ENCODE measurements at places on chromosomes 7 and 10.

DNA sequence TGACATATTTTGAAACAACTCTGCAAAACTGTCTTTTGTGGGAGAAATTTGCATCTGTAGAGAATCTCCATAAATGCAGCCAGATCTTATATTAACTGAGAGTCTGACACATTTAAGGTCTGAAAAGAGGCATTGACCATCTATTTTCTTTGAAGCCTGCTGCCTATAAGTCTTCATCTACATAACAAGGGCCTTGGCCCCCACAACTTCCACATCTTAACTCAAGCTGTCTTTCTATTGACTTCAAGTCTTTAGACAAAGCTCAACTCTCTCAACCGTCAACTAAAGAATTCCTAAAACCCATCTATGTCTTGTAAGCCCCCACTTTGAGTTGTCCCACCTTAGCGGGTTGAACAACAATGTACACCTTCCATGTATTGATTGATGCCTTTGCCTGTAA, 72.4 kb upstream of the ADCY1 start:
- no peaks in the 10 kb centered on the region for H3K36me3 ChIP-seq
- no peaks in the 10 kb centered on the region for H3K27me3 ChIP-seq
- DNase-seq = no peak
- H3K27ac ChIP-seq = no peak overlapping the region
- no peaks in the 10 kb centered on the region for H3K4me1 ChIP-seq
- no peak overlapping the region for H3K4me3 ChIP-seq

DNA sequence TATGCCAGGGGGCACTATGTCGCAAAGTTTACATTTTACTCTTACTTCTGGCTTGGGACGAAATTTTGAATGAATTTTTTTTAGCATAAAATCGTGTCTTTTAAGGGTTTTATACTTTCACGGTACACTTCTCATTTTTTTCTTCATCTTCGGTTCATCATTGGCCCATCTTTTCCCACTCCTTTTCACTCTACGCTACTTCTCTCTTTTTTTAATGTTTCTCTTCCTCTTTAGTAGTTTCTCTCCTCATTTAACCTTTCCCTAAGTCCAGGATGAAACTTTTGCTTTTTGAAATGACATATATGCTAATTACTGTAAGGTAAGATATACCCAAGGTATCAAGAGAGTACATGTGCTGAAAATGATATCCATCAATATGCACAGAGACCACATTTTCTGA, 39.5 kb downstream of the C7orf33 start:
- peaks cover 2% of the 10 kb centered on the region for H3K4me1 ChIP-seq
- no peaks in the 10 kb centered on the region for H3K36me3 ChIP-seq
- H3K27me3 ChIP-seq = no peaks in the 10 kb centered on the region
- no peak overlapping the region for H3K4me3 ChIP-seq

GRCh38 chr10:968546-969199, 19.6 kb upstream of the GTPBP4 start:
- no peak for DNase-seq
- H3K27ac ChIP-seq = no peak overlapping the region
- no peaks in the 10 kb centered on the region for H3K36me3 ChIP-seq
- no peaks in the 10 kb centered on the region for H3K27me3 ChIP-seq
- peaks cover 3% of the 10 kb centered on the region for H3K4me1 ChIP-seq
- no peak overlapping the region for H3K4me3 ChIP-seq

GRCh38 chr10:133375357-133376115, 2.4 kb upstream of the ECHS1 start:
- H3K4me3 ChIP-seq = no peak overlapping the region
- H3K36me3 ChIP-seq = no peaks in the 10 kb centered on the region
- no peaks in the 10 kb centered on the region for H3K27me3 ChIP-seq
- H3K4me1 ChIP-seq = no peaks in the 10 kb centered on the region

DNA sequence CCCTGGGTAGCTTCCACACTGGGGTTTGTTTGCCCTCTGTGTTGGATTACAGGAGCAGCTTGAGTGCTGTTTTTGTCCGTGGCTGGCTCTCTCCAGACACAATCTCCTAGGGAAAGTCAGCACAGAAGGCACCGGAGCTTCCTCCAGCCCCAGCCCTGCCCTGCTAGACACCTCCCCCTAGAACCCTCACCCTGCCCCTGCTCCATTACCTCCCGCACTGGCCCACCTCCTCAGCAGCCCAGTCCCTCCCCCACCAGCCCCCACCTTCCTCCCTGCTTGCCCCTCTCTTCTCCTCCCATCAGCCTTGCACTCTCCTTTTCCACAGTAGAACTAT, 130.5 kb downstream of the ADCY1 start:
- DNase-seq = peak; percentile 0
- H3K36me3 ChIP-seq = no peaks in the 10 kb centered on the region
- H3K4me1 ChIP-seq = peaks cover 10% of the 10 kb centered on the region

- H3K36me3 ChIP-seq = peaks cover 3% of the 10 kb centered on the region
- H3K27me3 ChIP-seq = no peaks in the 10 kb centered on the region
- no peak overlapping the region for H3K4me3 ChIP-seq
- peak; percentile 13 for DNase-seq
These were observed 88.2 kb upstream of the AFAP1L2 start for GRCh38 chr10:114492351-114493037.

GRCh38 chr7:148155000-148155399, 435.6 kb upstream of the C7orf33 start:
- no peak overlapping the region for H3K27ac ChIP-seq
- H3K27me3 ChIP-seq = no peaks in the 10 kb centered on the region
- DNase-seq = no peak
- no peak overlapping the region for H3K4me3 ChIP-seq

DNA sequence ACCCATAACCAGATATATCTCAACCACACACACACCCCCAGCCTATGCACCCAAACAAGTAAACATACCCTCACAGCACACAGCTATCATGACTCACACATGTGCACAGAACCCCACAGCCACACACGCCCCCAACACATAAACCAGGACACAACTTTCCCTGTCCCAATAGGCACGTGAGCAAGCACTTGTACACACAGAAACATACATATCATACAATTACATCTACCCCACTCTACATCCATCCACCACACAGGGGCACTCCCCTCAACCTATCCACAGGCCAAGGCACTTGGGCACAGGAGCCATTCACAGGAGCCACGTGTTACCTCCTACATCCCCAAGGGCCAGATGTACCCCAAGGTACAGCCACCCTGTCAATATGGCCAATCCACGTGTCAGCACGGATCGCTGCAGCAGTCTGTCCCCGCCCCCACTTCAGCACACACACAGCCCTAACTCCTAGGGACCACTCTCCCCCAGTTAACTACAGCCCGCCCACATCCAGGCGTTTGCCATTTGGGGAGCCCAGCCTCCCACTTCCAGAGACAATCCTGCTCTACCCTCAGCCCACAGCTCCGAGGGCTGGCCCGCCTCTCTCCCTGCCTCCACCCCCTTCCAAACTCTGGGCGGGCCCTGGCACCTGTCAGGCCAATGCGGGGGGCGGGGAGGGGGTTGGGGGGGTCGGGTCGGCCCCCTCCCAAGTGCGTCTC, 163.5 kb downstream of the SH3PXD2A start:
- H3K27ac ChIP-seq = no peak overlapping the region
- H3K4me1 ChIP-seq = peaks cover 22% of the 10 kb centered on the region
- H3K27me3 ChIP-seq = no peaks in the 10 kb centered on the region
- DNase-seq = peak; percentile 54
- H3K4me3 ChIP-seq = peak overlapping the region; percentile 60
- no peaks in the 10 kb centered on the region for H3K36me3 ChIP-seq

GRCh38 chr10:124392626-124393342, 25.9 kb downstream of the OAT start:
- no peak overlapping the region for H3K27ac ChIP-seq
- no peak overlapping the region for H3K4me3 ChIP-seq
- no peak for DNase-seq
- no peaks in the 10 kb centered on the region for H3K27me3 ChIP-seq
- H3K4me1 ChIP-seq = no peaks in the 10 kb centered on the region

DNA sequence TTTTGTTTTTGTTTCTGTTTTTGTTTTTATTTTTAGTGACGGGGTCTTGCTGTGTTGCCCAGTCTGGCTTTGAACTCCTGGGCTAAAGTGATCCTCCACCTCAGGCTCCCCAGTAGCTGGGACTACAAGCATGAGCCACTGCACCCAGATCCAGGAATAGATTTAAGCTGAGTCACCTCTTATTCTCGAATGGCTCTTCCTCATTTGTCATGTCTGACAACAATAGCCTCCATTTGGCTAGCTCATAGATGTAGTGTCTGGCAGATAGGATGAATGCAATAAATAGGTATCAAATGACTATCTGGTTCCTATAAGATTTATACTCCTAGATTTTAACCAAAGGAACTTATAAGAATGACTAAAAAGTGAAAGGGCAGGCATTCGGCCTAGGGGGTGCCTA, 172.9 kb downstream of the TMEM26 start:
- H3K27me3 ChIP-seq = no peaks in the 10 kb centered on the region
- no peak for DNase-seq
- H3K36me3 ChIP-seq = no peaks in the 10 kb centered on the region
- H3K4me1 ChIP-seq = 0 out of 2 replicates have a peak, but pooled peaks cover 3% of the 10 kb centered on the region
- no peak overlapping the region for H3K27ac ChIP-seq
- no peak overlapping the region for H3K4me3 ChIP-seq

DNA sequence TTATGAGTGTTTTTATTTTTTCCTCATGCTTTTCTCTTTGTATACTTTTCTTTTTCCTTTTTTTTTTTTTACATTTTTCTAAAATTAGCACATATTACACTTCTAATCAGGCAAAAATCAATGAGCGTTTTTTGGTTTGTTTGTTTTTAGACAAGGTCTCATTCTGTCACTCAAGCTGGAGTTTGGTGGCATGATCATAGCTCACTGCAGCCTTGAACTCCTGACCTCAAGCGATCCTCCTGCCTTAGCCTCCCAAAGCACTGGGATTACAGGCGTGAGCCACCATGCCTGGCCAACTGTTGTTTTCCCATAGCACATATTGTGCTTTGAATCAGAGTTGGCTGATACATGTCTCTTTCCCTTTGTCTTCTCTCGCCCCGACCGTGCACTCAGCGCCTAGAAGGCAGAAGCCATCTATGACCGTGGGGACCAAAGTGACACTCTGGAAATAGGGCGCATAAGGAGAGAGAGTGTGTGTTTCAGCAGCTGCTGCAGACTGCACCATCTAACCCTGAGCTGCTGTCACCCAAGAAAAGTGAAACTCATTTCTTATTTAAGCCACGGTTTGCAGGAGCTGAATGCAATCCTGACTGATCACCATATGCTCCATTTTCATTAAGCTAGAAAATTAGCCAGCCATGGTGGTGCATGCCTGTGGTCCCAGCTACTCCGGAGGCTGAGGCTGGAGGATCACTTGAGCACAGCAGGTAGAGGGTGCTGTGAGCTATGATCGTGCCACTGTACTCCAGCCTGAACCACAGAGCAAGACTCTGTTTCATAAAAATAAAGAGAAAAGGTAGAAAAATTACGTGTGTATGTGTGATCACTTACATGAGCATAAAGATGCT, 41.4 kb upstream of the GTF2I start:
- peaks cover 20% of the 10 kb centered on the region for H3K4me1 ChIP-seq
- H3K36me3 ChIP-seq = no peaks in the 10 kb centered on the region
- no peak overlapping the region for H3K4me3 ChIP-seq
- no peak for DNase-seq
- H3K27ac ChIP-seq = no peak overlapping the region

GRCh38 chr10:116026315-116026714, 246.7 kb downstream of the GFRA1 start:
- no peak overlapping the region for H3K4me3 ChIP-seq
- H3K4me1 ChIP-seq = no peaks in the 10 kb centered on the region
- H3K27ac ChIP-seq = no peak overlapping the region
- no peak for DNase-seq

GRCh38 chr7:19144661-19145433, at the start of gene FERD3L:
Gene FERD3L (minus strand): TSS chr7:19145421. CDS start chr7:19145362, 59 bp downstream.
- H3K4me3 ChIP-seq = no peak within 1 kb of the TSS
- H3K4me1 ChIP-seq = no peaks in the 10 kb centered on the region
- H3K27me3 ChIP-seq = no peaks in the 10 kb centered on the region
- H3K27ac ChIP-seq = no peak within 1 kb of the TSS

DNA sequence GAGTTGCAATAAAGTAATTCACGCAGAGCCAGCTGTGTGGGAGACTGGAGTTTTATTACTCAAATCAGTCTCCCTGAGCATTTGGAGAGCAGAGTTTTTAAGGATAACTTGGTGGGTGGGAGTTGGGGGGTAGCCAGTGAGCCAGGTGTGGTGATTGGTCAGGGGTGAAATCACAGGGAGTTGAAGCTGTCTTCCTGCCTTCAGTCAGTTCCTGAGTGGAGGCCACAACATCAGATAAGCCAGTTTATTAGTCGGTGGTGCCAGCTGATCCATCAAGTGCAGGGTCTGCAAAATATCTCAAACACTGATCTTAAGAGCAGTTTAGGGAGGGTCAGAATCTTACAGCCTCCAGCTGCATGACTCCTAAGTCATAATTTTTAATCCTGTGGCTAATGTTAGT, 3.3 kb upstream of the CYP51A1 start:
- DNase-seq = peak; percentile 56
- no peak overlapping the region for H3K4me3 ChIP-seq
- peaks cover 5% of the 10 kb centered on the region for H3K4me1 ChIP-seq
- no peaks in the 10 kb centered on the region for H3K36me3 ChIP-seq
- H3K27me3 ChIP-seq = no peaks in the 10 kb centered on the region

DNA sequence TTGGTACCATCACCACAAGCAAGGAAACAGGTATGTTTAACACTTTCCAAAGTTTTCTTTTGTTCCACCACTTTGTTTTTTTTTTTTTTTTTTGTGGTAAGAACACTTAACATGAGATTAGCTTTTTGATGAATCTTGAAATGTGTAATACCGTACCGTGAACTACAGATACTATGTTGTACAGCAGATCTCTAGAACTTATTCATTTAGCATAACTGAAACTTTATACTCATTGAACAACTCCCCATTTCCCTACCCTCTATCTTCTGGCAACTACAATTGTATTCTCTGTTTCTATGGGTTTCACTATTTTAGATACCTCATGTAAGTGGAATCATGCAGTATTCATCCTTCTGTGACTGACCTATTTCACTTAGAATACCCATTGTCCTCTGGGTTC, 162.7 kb upstream of the ITGB1 start:
- H3K36me3 ChIP-seq = no peaks in the 10 kb centered on the region
- H3K27ac ChIP-seq = no peak overlapping the region
- H3K27me3 ChIP-seq = no peaks in the 10 kb centered on the region
- DNase-seq = no peak
- no peak overlapping the region for H3K4me3 ChIP-seq

- H3K4me1 ChIP-seq = peaks cover 15% of the 10 kb centered on the region
- H3K36me3 ChIP-seq = no peaks in the 10 kb centered on the region
- H3K4me3 ChIP-seq = no peak overlapping the region
- no peak for DNase-seq
- no peak overlapping the region for H3K27ac ChIP-seq
- no peaks in the 10 kb centered on the region for H3K27me3 ChIP-seq
These were observed 24.2 kb upstream of the MACC1 start for GRCh38 chr7:20241194-20241910.

- no peak for DNase-seq
- no peak overlapping the region for H3K4me3 ChIP-seq
- no peaks in the 10 kb centered on the region for H3K36me3 ChIP-seq
- no peak overlapping the region for H3K27ac ChIP-seq
- H3K4me1 ChIP-seq = no peaks in the 10 kb centered on the region
These were observed 461.1 kb upstream of the FOXK1 start for GRCh38 chr7:4221043-4221442.

GRCh38 chr7:151553356-151553755, 33.7 kb upstream of the RHEB start:
- no peak overlapping the region for H3K27ac ChIP-seq
- H3K36me3 ChIP-seq = peaks cover 10% of the 10 kb centered on the region
- H3K4me3 ChIP-seq = no peak overlapping the region
- no peak for DNase-seq
- H3K4me1 ChIP-seq = peaks cover 5% of the 10 kb centered on the region
